ENCODE measurements at places on chromosomes 11 and 22. TPM values are rescaled to one million over a fixed set of nuclear protein-coding genes. Genes with fewer than 3 reads are reported as not detected.

EMID1 gene
- total RNA-seq, result 1.3 TPM

PPP1R14B gene
- 22.4 TPM for total RNA-seq

OR51F2 gene
- not detected for total RNA-seq

TUB gene
- total RNA-seq, result 0.27 TPM

RAG2 gene
- not detected for total RNA-seq

PRDX5 gene
- total RNA-seq, result 40.1 TPM

TSSK2 gene
- not detected for total RNA-seq

FGF4 gene
- total RNA-seq, result not detected

GPR83 gene
- total RNA-seq, result 0.15 TPM

MYO18B gene
- total RNA-seq, result 0.35 TPM

IL17REL gene
- total RNA-seq, result 0.57 TPM

CAPN5 gene
- total RNA-seq, result 2.8 TPM

HNRNPUL2 gene
- total RNA-seq, result 52.8 TPM
